ENCODE measurements at places on chromosomes 3 and 15.

DNA sequence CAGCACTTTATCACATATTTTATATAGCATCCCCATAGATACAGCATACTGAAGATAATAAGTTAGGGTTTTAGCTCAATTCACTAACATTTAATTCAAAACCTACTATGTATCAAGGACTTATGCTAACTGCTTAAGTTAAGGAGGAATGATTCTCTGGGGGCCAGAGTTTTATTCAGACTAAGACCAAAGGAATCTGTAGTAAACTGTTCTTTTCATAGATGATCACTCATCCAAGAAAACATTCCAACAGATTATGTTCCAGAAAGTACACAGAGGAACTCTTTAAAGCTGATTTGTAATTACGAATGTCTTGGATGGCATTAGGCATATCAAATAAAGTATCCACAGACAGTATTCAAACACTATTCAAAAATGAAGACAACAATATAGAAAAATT, 226.4 kb downstream of the SCAPER start:
- peak; percentile 1 for DNase-seq

DNA sequence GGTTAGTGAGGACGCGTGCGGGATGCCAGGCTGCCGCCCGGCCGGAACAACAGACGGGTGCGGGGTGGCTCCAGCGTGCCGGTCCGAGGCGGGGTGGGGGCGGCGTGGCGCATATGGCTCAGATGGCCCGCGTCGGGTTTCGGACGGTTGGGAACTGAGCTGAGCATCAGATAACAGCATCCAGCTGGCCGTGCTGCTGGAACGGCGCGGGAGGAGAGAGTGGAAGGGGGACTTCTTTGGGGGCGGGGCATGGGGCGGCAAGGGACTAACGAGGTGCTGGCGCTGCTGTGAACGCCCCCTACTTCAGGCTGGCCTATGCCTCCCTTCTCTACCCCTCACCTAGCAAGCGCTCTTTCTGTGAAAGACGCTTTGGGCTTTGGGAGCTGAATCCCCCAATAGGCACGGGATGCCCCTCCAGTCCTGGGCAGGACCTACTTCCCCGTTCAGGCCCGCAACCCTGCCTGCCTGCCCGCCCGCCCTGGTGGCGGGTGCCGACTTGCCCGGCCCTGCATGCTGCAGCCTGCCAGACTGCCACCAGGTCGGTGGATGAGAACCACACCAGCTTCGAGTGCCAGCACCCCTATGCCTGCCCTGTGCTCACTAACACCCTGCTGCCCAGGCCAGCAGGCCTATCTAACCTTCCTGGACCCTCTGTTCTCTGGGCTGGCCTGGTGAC, 542 bp downstream of the INKA1 start:
- no peak for DNase-seq

GRCh38 chr15:79811406-79812405, 85.1 kb downstream of the MTHFS start:
- no peak for DNase-seq

DNA sequence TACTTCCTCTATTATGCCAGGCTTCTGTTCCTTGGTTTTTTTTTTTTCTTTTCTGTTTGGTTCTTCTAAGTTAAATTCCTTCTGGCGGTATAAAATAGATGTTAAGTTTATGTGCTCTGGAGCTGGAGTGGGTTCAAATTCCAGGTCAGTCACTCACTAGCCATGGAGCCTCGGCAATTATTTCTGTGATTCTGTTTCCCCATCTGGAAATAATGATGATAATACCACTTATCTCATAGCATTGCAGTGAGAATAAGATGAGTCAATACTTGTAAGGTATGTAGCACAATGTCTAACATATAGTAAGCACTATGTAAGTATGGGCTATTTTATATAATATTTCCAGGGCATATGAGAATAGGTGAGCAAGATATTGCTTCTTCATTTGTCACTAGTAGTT, 33.2 kb upstream of the ZDHHC23 start:
- DNase-seq, result no peak

GRCh38 chr3:57420001-57420400, 124.1 kb downstream of the DNAH12 start:
- DNase-seq, result no peak

DNA sequence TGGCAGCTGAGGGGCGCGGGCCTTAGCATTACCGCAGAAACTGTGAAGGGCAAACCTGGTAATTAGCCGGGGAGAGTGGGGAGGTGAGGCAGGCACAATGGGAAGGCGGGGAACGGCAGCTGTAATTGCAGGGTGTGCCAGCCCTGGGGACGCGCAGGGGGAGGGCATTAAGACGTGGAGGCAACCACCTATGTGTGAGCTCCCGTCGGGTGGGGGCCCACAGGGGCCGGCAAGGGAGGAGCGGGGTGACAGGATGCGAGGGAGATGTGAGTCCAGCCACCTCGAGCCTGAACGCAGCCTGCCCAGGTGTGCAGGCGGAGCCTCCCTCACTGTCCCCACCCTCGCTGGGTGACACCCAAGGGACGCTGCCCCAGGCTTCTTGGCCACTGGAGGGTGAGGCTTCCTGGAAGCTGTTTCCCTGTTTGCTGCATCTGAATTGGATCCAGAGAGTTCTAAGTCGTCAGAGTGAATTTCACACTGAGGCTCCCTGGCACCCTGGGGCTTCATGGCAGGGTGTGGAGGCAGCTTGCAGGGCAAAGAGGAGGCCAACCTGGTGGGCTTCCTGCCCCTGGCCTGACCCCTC, 130.6 kb upstream of the MEF2A start:
- no peak for DNase-seq
